ENCODE measurements at places on chromosomes 6 and 20. TPM values are rescaled to one million over a fixed set of nuclear protein-coding genes. Genes with fewer than 3 reads are reported as not detected.

GRCh38 chr6:87174078-87174579, 18.8 kb downstream of the ZNF292 start:
- H3K36me3 ChIP-seq = peaks cover 9% of the 10 kb centered on the region
- H3K4me3 ChIP-seq = peak overlapping the region; percentile 45
- no peak overlapping the region for H3K27ac ChIP-seq
- peaks cover 36% of the 10 kb centered on the region for H3K4me1 ChIP-seq
- DNase-seq = no peak

GRCh38 chr20:34240693-34241615, at the start of gene ASIP:
Gene ASIP (plus strand): TSS chr20:34241423. CDS start chr20:34260375, 18,952 bp downstream.
- peak; percentile 40 for DNase-seq
- peaks cover 9% of the 10 kb centered on the region for H3K4me1 ChIP-seq
- H3K27me3 ChIP-seq = peaks cover 2% of the 10 kb centered on the region
- peaks cover 11% of the 10 kb centered on the region for H3K36me3 ChIP-seq
- H3K27ac ChIP-seq = peak within 1 kb of the TSS; percentile 48

DNA sequence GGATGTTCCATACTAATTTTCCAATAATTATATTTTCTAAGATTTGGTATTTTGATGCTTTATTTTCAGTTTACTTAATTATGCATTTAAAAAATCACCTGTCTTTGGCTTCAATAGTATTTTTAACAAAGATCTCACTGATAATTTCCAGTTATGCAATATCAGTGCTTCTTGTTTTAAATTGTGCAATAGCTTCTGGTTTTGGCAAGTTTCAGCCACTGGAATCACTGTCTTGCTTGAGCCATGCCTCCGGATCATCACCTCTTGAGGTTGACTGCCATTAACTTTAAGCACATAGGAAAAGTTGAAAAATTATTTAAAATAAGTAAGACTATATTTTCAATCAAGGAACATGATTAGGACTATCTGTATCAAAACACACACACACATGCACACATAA, 1242.1 kb downstream of the HACE1 start:
- H3K4me3 ChIP-seq = no peak overlapping the region
- H3K27ac ChIP-seq = no peak overlapping the region

DNA sequence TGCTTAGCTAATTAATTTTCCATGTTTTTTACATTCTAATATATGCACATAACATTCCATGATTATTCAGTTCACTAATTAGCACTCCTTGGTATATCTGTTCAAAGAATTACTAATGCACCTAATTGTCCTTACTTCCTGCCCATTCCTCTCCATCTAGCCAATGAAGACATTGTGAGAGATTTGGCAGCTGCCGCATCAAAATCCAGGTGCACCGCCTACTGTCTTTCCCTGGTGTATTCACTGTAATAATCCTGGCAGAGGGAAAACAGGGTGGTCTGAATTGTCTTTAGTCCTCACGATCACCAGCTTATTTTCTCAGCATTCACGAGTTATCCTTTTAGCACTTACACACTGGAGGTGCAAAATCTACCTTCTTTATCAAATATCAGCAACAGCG, 61.0 kb upstream of the SCGN start:
- H3K4me1 ChIP-seq = no peaks in the 10 kb centered on the region
- H3K27me3 ChIP-seq = no peaks in the 10 kb centered on the region
- H3K36me3 ChIP-seq = peaks cover 17% of the 10 kb centered on the region
- DNase-seq = no peak
- H3K27ac ChIP-seq = no peak overlapping the region

DNA sequence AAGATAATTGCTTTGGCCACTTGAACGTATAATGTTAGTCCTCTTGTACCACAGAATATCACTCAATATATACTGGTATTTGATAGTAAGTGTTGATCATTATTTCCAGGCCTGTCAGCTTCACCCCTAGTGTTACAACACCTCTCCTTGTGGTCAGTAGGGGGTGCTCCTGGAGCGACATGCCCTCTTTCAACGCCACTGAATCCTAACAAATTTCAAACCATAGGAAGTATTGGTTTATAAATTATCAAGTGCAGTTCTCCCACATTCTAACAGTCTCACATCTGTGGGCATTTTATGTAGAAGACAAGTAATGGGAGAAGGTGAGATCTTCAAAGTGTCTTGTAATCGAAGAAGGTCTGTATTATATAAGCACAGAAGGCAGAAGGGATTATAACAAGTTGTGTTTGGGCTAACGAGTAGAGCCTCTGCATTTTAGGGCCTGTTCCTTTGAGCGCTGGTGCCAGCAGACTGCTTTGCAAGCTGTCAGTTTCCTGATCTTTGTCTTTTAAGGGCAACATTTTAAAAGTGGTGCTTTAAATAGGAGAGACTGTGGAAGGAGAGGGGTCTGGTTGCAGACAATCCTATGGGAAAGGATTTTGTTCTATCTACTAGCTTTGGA, 57.1 kb upstream of the CEP162 start:
- H3K4me1 ChIP-seq = no peaks in the 10 kb centered on the region
- no peaks in the 10 kb centered on the region for H3K36me3 ChIP-seq
- H3K27me3 ChIP-seq = peaks cover 10% of the 10 kb centered on the region
- H3K27ac ChIP-seq = no peak overlapping the region
- no peak for DNase-seq
- H3K4me3 ChIP-seq = no peak overlapping the region

DNA sequence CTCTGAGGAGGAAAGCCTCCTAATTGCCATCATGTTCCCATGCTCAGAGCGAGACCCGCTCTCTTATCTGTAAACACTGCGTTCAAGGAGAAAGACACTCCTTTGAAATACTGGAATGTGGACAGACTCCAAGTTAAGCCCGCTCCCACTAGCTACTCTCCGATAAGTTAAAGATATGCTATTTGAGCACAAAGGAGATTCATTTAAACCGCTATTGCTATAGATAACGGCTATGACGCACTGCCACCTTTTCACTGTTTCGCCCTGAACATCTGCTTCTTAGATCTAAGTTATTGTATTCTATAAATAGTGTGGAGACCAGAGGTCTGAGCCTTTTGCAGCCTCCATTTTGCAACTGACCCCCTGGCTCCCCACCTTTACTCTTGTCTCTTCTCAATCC, 82.3 kb downstream of the GPX5 start:
- DNase-seq = no peak
- H3K36me3 ChIP-seq = no peaks in the 10 kb centered on the region
- peaks cover 71% of the 10 kb centered on the region for H3K27me3 ChIP-seq
- no peak overlapping the region for H3K27ac ChIP-seq
- H3K4me3 ChIP-seq = no peak overlapping the region
- peaks cover 4% of the 10 kb centered on the region for H3K4me1 ChIP-seq

GRCh38 chr6:157382821-157383220, 1.8 kb downstream of the ZDHHC14 start:
- no peak for DNase-seq
- H3K4me1 ChIP-seq = peaks cover 24% of the 10 kb centered on the region
- peak overlapping the region; percentile 88 for H3K4me3 ChIP-seq
- H3K27me3 ChIP-seq = peaks cover 5% of the 10 kb centered on the region
- no peak overlapping the region for H3K27ac ChIP-seq
- H3K36me3 ChIP-seq = no peaks in the 10 kb centered on the region

DNA sequence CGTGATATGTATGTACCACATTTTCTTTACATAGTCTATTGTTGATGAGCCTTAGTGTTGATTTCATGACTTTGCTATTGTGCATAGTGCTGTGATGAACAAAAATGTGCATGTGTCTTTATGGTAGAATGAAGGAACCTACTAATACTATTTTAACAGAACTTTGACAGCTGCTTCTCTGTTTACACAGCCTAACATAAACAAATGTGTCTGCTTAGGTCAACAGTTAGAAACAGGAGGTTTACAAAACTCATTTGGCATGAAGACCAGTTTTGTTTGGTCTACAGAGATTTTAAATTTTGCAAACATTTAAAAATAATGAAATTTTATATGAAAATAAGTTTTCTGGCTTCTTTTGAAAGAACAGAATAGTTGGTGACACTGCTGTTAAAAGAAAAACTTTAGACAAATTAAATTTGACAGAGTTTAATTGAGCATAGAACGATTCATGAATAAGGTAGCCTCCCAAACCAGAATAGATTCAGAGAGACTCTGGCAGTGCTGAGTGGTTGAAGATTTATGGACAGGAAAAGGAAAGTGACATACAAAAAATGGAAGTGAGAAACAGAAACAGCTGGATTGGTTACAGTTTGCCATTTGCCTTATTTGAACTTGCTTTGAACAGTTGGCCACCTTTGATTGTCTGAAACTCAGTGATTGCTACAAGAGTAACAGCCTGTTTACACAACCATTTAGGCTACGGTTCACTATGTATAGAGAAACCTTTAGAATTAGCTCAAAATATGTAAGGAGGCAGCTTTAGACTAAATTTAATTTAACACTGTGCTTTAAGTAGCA, 715.8 kb upstream of the HS3ST5 start:
- DNase-seq = no peak
- H3K36me3 ChIP-seq = no peaks in the 10 kb centered on the region
- H3K4me1 ChIP-seq = no peaks in the 10 kb centered on the region

DNA sequence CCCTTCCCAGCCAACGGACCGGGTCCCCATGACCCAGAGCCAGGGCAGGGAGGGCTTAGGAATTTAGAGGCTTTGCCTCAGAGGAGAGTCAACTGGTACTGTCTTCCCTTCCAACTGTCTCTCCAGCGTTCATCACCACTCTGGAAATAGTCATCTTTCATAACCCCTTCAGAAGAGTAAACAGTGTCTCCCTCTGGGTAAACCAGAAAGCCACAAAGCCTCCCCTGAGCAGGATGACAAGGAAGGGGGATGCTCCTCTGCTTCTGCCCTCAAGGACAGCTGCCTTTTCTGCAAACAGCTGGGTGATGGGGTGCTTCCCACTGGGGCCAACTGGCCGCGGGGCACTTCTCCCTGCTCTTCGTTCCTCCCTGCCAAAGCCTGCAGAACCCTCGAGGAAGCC, 90.1 kb downstream of the PSMG4 start:
- peaks cover 9% of the 10 kb centered on the region for H3K4me1 ChIP-seq
- H3K27ac ChIP-seq = no peak overlapping the region
- DNase-seq = no peak
- H3K36me3 ChIP-seq = no peaks in the 10 kb centered on the region

DNA sequence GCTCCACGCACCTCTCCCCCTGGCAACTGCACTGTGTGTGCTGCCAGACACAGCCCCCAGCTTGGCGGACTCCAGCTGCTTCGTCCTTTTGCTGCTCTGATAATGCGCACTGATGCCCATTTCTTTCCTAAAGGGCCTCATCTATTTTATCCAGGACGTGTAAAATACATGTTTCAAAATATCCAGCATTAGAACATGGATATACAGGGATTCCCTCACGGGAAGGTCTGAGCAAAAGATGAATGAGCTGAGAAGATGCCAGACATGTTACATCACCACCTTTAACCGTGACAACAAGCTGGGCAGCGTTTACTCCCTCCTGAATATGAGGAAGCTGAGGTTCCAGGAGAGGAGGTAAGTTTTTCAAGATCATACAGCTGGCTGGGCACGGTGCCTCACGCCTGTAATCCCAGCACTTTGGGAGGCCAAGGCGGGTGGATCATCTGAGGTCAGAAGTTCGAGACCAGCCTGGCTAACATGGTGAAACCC, 32.8 kb downstream of the TNXB start:
- no peaks in the 10 kb centered on the region for H3K36me3 ChIP-seq
- no peak for DNase-seq

DNA sequence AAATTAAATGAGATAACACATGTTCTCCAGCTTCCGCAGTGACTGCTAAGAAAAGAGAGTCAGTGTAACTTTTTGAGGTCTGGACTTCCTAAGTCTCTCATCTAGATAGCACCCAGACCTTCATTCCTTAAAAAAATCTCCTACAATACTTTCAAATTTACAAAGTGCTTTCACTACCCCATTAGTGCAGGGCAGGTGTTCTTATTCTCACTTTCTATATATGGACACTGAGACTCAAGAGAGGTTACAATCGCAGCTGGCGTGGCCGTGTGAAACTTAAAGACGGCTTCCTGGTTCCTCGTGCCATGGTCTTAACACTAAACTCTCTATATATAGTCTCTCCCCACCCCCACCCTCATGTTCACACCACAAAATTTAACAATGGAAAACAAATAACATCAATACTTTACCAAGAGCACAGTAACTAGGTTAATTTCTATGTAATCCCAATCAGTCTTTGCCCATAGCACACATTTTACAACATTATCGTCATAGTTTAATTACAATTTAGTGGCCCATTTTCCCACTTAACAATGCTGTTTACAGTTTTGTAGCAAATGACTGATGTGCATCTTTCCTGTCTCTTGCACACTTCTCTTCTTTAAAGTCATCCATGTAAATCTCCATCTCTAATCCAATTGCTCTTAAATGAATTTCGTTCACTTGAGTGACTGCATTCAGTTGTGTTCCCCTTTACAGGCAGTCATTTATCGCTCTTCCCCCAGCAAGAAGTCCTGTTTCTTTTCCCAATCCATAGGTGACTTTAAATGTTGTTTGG, 78.8 kb upstream of the ARID1B start:
- peaks cover 2% of the 10 kb centered on the region for H3K27me3 ChIP-seq
- H3K4me3 ChIP-seq = no peak overlapping the region
- no peaks in the 10 kb centered on the region for H3K4me1 ChIP-seq
- H3K27ac ChIP-seq = no peak overlapping the region

The SIM1 gene
- not detected for polyA plus RNA-seq

The NKAPL gene
- not detected for polyA plus RNA-seq

The TRIM27 gene
- 71.3 TPM for polyA plus RNA-seq

All from naive thymus-derived CD8-positive, alpha-beta T cell (primary cell).